Stomach (tissue), 19 donors: ENCODE measurements at places on chromosomes 12 and 14. TPM values are rescaled to one million over a fixed set of nuclear protein-coding genes. Genes with fewer than 3 reads are reported as not detected.
A peak's percentile ranks its signal among the peaks of the same experiment; 100 is the strongest.

SALL2 gene
- total RNA-seq: 15.2 TPM

GRCh38 chr12:78473136-78473535 lies 391.4 kb upstream of the SYT1 start:
- no peaks in the 10 kb centered on the region for H3K4me1 ChIP-seq
- peak; percentile 12 for DNase-seq
- no peak overlapping the region for H3K4me3 ChIP-seq
- no peak overlapping the region for H3K27ac ChIP-seq

PZP gene
- total RNA-seq: not detected

DNA sequence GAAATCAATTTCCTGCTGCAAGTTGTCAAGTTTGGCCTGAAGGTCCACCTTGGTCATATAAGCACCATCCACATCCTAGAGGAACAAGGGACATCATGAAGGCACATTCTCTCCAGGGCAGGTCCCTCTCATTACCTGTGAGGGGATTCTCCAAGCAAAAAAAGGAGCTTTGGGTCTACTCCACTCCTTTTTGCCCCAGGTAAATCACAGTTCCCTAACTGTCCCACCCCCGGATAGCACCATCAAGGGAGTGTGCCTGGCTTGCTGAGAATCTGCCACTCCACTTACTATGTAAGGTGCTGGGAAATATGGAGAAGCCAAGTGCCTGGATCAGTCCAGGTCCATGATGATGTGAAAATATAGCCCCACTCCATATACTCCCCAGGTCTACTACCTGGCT lies 2.5 kb downstream of the KRT1 start:
- no peaks in the 10 kb centered on the region for H3K36me3 ChIP-seq
- no peak for DNase-seq
- peaks cover 27% of the 10 kb centered on the region for H3K27me3 ChIP-seq

NAA30 gene
- 20.6 TPM for total RNA-seq
